ENCODE measurements at places on chromosomes 13 and 19.
A peak's percentile ranks its signal among the peaks of the same experiment; 100 is the strongest.

DNA sequence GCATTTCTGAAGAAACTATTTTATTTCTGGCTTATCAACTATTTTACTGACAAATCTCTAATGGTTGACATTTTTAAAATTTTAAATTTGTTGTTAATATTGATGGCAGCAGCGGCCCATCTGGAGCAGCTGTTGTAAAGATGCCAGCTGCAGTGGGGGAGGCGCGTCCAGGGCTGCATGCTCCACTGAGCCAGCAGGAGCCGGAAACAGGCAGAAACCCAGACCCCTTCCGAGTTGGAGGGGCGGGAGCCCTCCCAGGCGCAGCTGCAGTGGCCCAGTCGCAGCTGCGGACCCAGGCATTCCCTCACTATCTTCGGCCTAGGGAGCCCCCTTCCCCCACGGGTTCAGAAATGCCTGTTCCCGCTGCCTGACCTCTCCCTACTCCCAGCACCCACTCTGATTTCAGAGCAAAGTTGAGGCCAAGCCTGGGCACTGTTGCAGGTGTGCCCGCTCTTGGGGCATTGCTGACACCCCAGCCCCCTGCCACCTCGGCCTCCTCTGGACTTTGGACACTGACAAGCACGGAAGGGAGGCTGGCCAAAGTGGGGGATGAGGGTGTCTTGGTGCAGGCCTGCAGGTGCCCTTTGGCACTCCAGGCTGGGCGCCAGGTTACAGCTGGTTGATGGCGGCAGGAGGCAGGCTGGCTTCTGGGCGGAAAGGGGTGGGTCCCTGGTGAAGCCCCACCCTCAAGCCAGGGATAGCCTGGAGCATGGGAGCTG is 69.2 kb downstream of the PIBF1 start:
- DNase-seq = no peak

GRCh38 chr13:113933901-113934300 is 40.0 kb downstream of the C13orf46 start:
- no peak for DNase-seq

DNA sequence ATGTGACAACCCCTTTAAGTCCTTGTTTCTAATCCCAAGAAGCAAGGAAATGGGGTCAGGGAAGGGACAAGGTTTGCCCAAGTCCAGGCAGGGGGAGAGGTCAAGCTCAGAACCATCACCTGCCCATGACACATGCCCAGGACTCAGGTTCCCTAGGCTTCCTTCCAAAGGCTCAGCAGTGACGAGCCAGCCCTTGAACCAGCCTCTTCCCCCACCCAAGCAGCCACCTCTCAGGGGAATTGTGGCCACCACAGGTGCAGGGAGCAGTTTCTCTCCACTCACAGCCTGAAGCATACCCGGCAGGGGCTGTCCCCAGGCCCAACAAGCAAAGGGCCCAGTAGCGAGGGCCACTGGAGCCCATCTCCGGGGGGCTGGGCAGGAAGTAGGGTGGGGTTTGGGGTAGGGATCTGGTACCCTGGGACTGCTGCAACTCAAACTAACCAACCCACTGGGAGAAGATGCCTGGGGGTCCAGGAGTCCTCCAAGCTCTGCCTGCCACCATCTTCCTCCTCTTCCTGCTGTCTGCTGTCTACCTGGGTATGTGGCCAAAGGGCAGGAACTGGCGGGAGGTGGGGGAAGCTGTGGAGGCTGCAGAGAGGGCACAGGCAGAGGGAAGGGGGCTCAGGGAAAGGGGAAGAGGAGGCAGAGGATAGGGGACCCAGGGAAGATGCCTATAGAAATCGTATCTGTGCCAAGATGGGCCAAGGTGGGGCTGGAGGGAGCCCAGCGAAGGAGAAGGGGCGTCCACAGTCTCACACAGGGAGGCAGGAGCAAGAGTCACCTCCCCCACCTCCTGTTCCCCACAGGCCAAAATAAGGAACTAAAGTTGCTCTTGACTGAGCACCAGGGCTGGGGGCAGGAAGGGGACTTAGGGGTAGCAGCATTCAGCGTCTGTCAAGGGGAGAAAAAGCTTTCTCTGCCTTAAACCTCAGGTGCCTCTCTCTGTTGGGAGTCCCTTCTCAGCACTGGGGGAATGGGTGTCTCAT is at the start of gene CD79A:
CD79A (plus strand) TSS at position 433 of the 986 bp plus-strand sequence; CDS start at position 459, 26 bp downstream.
- no peak for DNase-seq

DNA sequence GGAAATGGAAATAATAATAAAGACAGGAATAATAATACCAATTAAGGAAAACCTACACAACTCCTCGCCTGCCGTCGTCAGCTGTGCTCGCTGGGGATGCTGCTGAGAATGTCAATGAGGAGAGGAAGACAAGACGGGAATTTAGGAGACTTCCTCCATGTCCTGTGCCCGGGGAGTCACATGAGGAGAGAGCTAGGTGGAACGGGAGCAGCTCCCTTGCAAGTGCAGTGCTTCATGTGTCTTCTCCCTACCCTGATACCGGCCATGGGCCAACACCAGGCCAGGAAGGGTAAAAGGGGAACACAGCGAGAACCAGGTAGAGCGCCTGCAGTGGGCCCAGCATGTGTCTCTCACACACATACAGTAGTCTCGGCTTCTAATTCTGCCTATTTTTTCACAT is 11.8 kb downstream of the DOCK9 start:
- no peak for DNase-seq

DNA sequence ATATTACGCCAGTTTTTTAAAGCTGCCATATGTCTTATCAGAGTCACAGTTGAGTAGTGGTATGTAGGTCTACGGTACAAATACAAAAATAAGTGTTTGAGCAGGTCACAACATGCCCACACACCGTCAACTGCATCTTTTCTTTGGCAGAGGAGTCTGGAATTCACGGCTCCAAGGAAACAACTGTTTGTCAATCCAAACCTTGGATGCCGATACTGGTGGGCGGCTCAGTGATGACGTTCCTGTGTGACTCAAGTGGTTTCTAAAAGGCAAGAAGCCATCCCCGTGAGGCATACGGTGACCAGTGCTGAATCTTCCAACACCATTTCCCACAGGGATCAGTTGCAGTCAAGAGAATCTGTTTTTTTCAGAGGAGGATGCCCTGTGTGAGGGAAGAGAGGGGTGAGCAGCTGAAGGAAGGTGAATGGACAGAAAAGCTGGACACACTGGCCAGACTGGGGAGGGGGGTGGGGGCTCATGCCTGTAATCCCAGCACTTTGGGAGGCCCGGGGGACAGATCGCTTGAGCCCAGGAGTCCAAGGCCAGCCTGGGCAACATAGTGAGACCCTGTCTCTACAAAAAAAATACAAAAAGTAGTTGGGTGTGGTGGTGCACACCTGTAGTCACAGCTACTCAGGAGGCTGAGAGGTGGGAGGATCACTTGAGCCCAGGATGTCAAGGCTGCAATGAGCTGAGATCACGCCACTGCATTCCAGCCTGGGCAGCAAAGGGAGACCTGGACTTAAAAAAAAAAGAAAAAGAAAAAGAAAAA is 22.8 kb upstream of the CEBPG start:
- no peak for DNase-seq

DNA sequence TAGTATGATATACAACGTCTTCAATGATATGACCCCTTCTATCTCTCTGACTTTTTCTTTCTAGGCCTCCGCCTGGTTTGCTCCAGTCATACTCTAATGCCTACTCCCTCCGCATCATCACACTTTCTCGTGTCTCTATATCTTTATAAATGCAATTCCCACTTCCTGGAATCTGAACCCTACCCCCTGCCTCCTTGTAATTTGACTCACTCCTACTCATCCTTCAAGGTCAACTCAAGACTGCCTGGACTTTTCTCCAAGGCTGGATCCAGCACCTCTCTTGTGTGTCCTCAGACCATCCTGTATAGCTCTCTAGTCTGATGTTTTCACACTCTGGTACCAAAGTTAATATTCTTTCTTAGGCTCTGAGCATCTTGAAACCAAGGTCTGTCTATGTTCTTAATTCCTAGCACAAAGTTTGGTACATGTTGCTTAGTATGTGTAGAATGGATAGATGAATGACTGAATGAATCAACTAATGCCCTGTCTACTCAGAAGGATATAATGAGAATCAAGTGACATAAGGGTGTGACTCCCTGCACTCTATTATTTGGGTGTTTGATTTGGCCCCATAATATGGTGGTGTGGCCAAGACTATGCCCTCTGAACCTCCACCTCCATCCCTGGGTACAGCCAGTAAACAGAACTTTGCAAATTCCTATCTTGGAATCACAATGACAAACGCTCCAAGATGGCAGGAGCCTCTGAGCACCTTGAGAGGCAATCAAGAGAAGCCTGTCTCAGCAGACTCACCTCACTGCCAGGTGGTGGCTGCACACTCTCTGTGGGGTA is 74.3 kb upstream of the SERP2 start:
- no peak for DNase-seq

- no peak for DNase-seq
These were observed 310.8 kb upstream of the KLF12 start for GRCh38 chr13:74444864-74445479.

- DNase-seq = no peak
These were observed 1.8 kb downstream of the LILRB5 start for GRCh38 chr19:54255105-54255775.

DNA sequence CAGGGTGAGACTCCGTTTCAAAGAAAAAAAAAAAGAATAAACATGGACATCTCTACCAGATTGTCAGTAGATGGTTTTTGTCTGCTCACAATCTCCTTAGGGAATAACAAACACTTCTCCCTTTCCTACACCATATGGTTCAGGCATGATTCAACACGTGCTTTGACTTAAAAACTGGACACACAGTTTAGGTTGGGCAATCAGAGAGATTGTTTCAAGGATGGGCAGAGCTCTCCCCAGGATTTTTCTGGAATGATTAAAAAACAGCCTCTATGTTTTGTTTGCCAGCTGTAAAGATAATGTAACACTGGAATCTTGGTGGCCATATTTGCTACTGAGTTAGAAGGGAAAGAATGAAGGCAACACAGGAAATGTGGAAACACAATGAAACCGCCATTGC is 150.1 kb upstream of the TSC22D1 start:
- DNase-seq = no peak

GRCh38 chr19:48674921-48675824 is 2.4 kb upstream of the NTN5 start:
- DNase-seq = peak; percentile 70
